ENCODE measurements at places on chromosomes 4 and X.

GRCh38 chr4:2484993-2485392, 16.1 kb downstream of the RNF4 start:
- DNase-seq, result peak; percentile 21

DNA sequence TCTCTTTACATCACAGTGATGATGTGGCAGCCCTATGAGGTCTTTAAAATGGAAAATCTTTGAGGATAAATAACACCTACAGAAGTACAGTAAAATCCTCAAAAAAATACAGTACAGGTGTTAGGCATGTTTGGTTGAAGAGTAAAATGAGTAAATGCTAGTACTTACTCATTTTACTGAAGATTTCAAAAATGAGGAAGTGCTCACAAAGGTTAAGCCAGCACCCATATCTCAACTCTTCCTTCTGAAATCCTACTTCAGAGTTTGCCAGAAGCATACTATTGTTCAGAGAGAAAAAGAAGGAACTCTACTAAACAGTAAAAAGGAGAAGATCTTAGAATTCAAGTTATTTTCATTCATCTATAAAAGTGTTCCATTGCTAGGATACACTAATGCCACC, 130.9 kb downstream of the CBR4 start:
- no peak for DNase-seq

DNA sequence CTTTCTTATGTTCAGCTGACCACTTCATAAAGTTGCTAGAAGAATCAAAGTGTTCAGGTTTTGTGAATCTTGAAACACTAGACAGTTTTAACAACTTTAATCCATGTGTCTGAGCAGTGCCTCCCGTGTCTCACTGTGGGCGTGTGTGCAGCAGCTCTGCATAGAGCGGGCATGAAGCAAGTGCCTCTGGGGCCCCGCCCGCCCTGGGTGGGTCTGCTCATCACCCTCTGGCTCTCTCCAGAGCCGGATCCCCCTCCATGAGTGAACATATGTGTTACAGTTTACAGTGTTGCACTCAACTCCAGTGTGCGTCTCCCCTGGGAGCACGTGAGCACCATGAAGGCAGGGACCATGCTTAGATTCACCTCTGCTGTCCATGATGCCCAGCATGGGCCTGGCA, 37.6 kb upstream of the CRMP1 start:
- no peak for DNase-seq

GRCh38 chrX:150486011-150486410, 82.4 kb upstream of the MTM1 start:
- peak; percentile 17 for DNase-seq
